ENCODE measurements at places on chromosomes 5 and 9.

GRCh38 chr9:131546336-131547084 is 1.2 kb downstream of the PRRT1B start:
- no peak for DNase-seq

DNA sequence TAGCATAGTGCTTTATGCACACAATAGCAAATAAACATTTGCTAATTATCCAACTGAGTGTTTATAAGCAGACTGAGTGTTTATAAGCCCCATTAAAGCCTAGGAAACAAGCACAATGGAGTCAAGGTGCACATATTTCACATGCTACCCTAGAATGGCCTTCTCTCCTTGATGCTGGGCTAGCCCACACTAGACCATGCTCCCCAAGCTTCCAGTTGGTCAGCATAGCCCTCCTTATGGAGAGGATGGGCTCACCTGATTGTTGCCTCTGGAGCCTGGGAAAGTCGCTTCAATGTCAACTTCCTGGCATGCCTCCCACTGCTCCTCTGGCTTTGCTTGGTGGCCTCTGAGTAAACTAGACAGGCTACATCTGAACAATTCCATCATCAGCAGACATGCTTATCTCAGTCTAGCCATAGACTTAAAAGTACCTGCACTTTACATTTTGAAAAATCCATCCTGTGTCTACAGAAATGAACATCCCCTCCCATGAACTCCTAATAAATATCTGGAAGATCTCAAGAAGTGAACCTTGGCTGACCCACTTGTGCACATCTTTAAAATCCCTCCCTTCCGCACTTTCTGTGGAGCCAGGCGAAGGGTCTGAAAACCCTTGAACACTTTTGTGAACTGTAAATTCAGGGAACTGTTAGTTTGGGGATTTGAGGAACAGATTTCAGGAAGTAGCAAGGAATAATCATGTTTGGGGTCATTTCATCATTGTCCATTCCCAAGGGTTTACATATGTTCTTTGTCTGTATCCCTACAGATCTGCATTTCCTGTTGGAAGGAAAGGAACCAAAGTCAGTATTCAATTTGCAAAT is 486.6 kb downstream of the ARHGEF28 start:
- DNase-seq = no peak

DNA sequence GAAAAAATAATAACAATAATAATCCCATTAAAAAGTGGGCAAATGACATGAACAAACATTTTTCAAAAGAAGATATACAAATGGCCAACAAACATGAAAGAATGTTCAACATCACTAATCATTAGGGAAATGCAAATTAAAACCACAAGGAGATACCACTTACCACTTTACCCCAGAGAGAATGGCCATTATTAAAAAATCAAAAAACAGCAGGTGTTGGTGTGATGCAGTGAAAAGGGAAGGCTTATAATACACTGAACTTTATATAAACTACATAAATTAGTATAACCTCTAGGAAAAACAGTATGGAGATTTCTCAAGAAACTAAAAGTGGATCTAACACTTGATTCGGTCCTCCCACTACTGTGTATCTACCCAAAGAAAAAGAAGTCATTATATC is 81.9 kb downstream of the DROSHA start:
- DNase-seq = no peak

DNA sequence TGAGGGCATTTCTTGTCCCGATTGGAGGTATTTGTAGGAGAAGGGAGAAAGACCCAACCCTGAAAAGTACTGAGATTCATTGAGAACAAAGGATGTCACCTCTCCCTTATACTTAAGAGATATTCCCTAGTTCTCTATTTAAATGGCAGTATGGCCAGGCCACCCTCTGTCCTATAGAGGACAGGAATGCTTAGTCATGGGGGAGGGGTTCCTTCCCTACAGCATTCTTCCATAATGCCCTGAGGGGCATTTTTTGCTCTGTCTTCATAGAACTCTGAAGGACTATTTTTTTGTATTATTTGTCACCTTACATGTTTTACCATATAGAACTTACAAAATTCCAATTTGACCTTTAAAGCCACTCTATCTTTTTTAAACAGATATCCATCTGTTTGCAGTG is 176.3 kb downstream of the TMEM161B start:
- DNase-seq = no peak

- DNase-seq = no peak
These were observed 25.2 kb upstream of the CNOT6 start for GRCh38 chr5:180468732-180469585.

- no peak for DNase-seq
These were observed 408.9 kb upstream of the MPDZ start for GRCh38 chr9:13688223-13688989.

GRCh38 chr5:146645342-146645741 is 129.4 kb upstream of the GPR151 start:
- no peak for DNase-seq

DNA sequence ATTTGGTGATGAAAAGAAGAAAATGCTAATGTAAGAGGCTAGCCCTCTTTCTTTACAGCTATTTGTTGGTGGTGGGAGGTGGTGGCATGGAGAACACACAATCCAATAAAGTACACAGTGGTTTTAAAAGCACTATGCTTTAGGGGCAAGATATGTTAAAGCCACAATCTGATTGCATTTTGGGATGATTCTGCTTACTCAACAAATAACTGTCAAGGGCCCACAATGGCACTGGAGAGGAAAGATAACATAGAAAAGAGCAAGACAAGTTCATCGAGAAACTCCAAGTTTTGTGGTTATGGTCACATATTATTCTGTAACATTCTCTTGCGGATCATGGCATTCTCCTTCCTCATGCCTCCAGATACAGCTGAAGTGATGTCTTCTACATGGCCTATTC is 38.8 kb downstream of the OTP start:
- no peak for DNase-seq

GRCh38 chr9:127938298-127938690 is 640 bp upstream of the DPM2 start:
- DNase-seq = no peak

- no peak for DNase-seq
These were observed 17.7 kb upstream of the IL6ST start for GRCh38 chr5:56012281-56012963.

DNA sequence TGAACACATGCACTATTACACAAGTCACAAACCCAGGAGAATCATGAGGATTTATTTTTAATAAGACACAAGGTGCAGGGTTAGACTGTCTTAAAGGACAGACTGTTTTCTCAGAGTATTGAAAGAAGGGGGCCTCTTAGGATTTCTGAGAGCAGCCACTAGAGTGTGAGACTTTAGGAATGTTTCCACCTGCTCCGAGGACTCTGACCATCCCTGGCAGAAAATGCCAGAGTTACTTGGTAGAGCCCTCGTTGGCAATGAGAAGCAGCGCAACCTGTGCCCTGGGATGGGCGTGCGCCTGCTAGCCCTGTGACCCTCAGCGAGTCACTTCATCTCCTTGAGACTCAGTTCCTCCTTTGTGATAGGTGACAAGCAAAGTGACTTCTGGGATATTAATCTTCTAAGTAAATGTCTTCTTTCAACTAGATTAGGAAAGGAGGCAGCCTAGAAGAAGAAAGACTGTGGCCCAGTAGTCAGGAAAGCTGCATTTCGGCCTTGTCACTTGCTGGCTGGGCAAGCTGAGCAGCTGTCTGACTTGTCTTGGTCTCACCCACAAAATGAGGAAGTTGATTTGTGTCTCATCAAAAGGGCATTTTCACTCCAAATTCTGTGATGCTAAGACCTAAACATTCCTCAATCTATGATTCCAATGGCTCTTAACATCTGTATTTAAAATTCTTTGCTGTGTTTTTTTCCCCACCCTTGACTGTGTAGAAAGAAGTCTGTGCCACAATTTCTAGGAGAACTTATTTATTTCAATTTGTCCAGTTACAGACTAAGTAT is 60.5 kb downstream of the PTCD2 start:
- DNase-seq = no peak

DNA sequence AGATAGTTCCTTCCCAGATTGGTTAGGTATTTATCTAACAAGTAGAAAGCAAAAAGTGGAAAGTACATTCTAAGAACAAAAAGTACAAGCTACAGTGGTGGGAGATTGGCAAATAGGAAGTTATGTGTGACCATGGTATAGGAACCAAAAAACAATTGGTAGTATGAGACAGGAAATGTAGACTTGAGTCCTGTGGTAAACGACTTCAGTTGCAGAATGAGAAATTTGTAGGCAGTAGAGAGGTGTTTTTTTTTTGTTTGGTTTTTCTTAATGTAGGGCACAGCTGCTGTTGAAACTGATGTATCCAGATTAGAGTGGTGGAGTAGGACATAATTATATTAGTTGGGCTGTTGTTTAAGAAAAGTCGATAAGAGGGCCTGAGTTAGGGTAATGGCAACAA is 72.0 kb downstream of the CCNH start:
- DNase-seq = no peak

DNA sequence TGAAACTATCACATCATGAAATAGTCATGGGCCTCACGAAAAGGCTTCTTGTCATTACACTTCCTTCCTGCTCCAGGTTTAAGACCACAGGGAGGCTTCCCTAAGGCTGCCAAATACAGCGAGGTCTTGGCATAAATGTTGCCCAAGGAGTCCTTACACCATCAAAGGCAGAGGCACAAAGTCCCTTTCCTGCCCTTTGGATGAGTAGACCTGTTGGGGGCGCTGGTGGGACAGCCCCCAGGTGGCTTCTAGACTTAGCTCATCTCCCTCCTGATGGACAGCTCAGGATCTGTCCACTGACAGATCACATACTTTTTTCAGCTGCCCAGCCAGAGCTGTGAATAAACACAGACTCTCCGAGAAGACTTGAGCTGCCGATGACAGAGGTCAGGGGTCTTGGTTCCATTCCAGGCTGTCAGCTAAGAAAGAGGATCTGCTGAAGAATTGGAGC is 15.5 kb upstream of the MEGF9 start:
- no peak for DNase-seq

DNA sequence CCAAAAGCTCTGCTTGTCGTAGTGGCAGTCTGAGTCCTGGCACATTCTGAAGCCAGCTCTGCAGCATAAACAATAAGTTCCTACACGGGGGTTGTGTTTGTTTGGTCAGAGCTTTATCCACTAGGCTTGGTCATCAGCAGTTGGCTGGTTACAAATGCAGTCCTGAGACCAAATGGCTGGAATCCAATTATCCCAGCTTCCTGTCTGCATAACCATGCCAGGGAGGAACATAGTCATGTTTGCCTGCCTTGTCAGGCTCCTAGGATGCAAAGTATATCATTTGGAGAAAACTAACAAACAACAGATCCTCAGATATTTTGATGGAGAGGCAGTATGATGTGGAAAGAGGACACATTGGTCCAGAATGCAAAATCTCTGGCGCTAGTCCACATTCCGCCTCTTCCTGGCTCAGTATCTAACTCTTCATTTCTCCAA is 85.8 kb downstream of the FBXO38 start:
- DNase-seq = no peak

- no peak for DNase-seq
These were observed 125.3 kb downstream of the DPYSL3 start for GRCh38 chr5:147384346-147385193.

DNA sequence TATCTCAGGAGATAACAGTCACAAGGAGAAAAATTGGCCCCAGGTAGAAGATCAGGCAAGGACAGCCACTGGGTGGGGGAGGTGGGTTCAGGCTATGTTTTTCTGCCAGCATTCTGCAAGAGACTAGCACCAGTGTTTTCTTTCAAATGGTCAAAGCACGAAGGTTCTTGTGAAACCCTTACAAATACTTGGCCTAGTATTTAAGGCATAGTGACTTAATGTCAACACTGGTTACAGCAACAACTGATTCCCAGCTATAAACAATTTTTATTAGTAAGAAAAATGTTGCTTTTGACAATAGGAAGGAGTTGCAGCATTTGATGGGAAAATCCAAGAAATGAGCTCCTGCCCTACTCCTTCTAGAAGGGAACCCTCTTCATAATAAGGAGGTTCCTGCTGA is 349.6 kb downstream of the SLIT3 start:
- no peak for DNase-seq

GRCh38 chr9:26812217-26812616 is 80.4 kb downstream of the CAAP1 start:
- no peak for DNase-seq
